ENCODE measurements at places on chromosomes 5 and 9.

DNA sequence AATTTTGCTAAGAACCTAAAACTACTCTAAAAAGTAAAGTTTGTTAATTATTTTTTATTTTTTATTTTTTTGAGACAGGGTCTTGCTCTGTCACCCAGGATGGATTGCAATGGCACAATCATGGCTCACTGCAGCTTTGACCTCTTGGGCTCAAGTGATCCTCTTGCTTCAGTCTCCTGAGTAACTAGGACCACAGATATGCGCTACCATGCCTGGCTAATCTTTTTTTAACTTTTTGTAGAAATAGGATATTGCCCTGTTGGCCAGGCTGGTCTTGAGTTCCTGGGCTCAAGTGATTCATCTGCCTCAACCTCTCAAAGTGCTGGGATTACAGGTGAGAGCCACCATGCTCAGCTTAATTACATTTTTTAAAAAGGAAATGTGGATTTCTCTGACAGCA is 45.8 kb downstream of the PDE6A start:
- DNase-seq = no peak

DNA sequence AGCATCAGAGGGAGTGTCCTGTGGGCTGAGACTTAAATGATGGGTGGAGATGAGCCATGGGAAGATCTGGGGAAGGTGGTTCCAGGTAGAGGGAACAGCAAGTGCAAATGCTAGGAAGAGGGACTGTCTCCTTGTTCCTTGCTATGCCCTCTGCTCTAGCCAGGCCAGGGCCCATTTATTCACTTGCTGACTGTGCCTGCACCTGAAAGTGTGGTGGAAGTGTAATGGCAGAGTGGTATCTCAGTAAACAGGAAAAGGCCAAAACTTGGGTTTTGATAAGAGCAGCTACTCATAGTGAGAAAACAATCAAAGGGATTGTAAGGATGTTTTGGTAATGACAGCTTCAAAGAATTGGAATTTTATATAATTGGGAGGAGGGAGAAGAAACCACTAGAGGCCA is 32.4 kb downstream of the TLE4 start:
- DNase-seq = no peak

DNA sequence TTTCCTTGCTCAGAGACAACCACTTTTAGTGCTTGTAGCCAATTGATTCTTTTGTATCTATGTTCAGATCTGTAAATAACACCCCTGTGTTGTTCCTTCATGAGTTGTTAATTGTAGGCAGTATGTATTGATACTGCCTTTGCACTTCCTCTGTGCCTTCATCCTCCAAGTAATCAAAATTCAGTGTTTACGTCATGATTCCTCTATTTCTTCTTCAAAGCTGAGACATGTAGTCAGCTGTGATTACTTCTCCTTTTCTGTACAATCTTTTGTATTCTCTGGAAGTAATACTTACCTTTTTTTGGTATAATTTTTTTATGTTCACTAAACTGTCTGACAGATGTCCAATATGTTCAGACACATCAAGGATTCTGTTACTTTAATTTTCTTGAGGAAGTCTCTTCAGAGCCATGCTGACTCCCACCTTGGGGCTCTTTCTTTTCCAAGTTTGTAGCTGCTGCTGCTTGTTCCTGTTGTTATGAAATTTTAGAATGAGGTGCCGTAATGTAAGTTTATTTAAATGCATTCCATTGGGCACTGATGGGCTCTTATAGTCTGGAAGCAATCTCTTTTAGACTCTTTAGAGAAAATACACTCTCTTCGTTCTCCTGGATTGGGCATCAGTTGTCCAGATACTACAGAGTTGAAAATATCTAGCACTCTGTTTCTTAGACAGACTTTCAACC is 30.5 kb upstream of the LRRC70 start:
- no peak for DNase-seq

- no peak for DNase-seq
Observed at GRCh38 chr9:21994556-21995005, at the start of gene CDKN2B-AS1. Gene CDKN2B-AS1 (plus strand): TSS chr9:21994791.

DNA sequence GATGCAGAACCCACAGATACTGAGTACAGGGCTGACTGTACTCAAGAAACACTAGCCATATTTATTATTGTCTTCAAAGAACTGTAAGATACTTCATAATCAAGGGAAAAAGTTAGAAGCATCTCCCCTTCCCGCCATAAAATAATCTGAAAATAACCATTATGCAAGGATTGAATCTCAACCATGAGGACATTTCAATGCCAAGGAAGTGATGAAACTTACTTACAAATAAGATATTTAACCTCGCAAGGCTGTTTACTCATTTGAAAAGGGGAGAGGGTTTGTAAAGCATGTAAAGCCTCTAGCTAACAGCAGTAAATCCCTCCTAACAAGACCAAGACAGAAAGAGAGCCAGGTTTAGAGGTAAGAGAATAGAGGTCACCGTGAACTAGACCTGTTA is 6.3 kb downstream of the MYO10 start:
- DNase-seq = no peak

Data from neural crest cell (in vitro differentiated cells).